Calu3 (cell line): ENCODE measurements at places on chromosomes 7 and 10.

DNA sequence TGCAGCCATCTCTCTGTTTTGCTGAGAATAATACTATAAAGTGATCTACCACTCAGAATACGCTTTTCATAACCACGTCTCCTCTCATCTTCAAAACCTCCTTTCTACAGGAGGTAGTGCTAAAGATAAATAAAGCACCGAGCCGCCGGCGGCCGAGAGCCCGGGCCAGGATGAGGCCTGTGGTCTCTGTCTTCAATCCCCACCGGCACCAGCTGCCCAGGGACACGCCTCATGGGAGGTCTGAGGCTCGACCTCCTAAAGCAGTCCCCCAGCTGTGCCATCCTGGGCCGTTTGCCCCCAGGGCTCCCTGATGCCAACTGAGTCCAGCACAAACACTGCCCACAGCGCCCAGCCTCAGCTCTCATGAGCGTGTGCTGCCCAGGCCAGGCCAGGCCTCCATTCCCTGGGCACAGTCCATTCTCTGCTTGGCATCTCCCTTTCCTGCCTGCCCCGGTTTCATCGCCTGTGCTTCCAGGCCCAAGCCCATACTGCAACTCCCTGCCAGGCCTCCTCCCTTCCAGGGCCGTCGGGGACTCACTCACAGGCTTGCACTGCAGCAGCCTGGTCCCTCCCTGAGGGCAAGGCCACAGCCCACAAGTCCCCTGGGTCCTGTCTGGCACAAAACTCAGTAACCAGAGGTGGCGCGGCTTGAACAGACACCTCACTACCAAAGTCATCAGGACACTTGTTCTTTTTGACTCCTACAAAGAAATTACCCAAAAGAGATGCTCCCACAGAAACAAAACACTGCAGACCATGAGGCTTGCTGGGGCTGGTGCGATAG lies 2.5 kb downstream of the INTS1 start:
- DNase-seq: no peak

GRCh38 chr7:12930534-12930933 lies 243.1 kb downstream of the ARL4A start:
- no peak for DNase-seq

GRCh38 chr10:124301736-124302135 lies 117.0 kb downstream of the OAT start:
- DNase-seq: no peak

DNA sequence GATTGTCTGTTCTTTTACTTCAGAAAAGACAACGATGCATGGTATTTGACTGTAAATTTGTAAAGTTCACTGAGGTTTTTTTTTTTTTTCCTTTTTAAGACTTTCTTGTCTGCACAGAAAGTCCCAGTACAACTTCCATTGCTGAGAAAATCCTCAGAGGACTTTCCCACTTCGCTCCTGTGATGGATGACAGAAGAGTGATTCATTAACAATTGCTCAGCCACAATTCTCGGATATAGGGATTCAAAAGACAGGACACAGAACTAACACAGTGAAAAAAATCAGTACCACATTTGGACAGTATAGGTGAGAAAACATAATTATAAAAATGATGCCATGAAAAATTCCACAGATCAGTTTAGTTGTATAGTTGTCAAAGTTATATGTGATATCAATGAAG lies 48.0 kb downstream of the SEC23IP start:
- DNase-seq: no peak

GRCh38 chr10:63738410-63738809 lies 217.2 kb downstream of the REEP3 start:
- peak; percentile 24 for DNase-seq

DNA sequence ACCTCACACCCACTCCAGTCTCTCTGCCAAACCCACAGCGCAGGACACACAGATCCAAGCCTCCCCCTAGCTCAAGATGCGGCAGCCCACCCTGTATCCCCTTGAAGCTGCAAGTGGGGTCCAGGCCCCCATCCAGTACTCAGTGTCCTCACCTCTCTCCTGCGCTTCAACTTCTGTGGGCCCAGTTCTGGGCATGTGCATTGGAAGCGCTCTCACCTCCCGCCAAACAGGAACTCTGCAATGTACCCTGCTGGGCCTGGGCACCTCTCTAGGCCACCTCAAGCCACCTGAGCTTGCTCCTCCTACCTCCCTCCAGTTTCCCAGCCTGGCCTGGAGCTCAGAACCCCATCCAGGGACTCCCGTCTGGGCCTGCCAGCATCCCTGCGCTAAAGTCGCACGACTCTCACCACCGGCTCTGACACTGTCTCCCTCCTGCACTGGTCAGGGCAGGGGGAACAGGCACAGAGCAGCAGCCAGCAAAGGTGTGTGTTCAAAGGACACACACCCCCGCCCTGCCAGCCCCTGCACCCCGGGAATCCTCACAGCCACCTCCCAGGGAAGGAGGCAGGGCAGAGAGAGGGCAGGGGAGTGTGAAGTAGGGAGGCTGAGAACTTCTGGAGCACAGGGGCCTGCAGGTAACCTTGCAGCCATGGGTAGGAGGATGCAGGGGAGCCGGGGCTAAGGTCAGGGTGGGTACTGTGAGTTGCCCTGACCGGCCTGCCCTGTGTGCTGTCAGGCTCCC lies 51.7 kb upstream of the MSMB start:
- no peak for DNase-seq

DNA sequence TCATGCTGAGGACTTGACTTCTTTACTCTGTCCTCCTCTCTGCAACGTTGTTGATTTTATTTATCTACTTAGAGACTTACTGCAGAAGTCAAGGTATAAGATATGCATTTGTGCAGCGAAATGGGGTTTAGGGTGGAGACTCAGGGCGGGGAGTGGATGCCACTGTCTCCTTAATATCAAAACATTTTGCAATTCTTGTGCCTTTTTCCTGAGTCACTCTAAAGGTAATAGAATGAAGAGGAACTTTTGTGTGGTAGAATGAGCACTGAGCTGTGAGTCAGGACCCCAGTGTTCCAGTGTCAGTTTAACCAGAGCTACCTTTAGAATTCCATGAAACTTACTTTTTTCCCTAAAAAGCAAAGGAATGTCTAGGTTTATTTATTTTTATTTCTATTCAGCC lies 78.2 kb downstream of the VTI1A start:
- DNase-seq: no peak

- DNase-seq: no peak
These were observed 820.0 kb downstream of the XPNPEP1 start for GRCh38 chr10:109103278-109103677.

GRCh38 chr7:44131173-44132029 lies 8.1 kb upstream of the POLD2 start:
- DNase-seq: no peak

DNA sequence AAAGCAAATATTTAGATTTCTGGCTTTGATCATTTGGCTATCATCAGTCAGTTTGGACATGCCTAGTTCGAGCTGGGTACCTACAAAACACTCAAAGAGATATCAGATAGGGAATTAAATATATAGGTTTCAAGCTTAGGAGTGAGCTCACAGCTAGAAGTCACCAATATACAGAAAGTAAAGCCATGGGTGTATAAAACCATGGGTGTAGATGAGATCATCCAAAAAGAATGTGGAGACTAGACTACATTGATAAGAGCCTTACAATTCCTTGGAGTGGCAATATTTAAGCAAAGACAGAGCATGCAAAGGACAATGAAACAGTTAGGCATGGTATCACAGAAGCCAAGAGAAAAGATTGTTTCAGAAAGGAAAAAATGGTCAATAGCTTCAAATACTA lies 7.2 kb upstream of the RALA start:
- DNase-seq: no peak

DNA sequence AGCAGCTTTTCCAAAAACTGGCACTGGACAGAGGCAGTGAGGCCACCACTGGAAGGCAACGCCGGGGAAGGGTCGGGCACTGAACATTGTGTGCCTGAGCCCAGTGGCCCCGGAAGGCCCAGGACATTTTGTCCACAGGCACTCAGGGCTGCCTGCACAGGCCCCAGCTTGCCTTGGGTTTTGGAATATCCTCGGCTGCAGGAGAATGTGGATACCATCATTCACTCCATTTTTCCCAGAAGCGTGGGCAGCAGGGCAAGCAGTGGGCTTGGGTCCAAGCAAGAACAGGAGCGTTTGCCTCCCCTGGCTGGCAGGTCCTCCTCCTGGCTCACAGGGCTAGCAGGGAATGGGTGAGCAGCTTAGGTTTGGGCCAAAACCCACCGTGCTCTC lies 147.4 kb downstream of the EBF3 start:
- DNase-seq: no peak

DNA sequence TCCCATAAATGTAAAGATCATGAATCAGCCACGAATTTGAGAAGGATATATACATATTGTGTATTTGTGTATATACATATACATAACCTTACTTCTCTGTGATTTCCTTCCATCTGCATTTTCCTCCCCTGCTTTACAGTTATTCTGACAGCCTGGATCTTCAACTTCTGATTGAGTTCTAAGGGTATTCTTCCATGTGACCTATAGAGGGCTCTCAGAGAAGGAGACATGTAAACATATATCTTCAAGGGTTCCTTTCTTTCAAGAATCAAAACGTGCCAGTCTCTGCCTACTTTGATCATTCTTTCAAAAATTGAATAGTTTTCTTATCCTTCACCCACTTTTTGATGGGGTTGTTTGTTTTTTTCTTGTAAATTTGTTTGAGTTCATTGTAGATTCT lies 453.7 kb upstream of the POT1 start:
- no peak for DNase-seq

DNA sequence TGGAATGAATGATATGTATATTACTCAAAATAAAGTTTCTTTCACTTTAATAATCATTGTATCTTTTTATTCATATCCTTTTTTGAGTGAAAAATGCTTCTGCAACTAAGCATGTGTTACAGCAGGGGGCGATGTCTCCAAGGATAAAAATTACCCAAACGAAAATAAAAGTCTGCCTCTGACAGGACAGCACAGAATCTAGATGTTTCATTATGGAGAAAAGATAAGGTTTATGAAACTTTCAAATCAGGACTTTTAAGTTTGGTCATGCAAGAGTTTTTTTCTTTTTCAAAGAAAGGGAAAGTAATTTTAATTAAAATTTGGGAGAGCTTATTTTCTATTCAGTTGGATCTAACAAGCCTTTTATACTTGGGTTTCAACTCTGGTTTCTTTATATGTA lies 48.4 kb downstream of the TES start:
- peak; percentile 54 for DNase-seq

DNA sequence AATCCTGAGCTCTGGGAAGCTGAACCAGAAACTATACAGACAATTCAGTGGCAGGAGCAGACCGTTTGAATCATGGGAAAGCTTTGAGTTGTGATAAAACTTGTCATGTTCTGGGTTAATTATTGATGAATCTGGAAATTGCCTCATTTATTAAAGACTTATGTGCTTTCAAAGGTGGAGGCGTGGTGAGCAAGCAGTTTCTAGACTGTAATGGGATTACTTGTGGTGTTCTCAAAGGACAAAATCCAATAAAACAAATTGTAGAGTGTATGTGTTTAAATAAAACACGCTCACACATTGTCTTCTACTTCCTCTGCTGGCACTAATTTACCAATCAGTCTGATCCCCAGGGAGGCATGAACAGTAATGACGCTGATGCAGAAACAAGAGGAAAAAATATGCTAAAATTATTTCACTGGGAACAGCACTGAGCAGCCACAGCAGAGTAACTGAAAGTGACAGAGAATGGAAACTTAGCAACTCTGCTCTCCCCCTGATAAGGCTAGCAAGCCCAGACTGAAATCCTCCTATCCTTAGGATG lies 25.1 kb downstream of the PARD3 start:
- DNase-seq: peak; percentile 44

DNA sequence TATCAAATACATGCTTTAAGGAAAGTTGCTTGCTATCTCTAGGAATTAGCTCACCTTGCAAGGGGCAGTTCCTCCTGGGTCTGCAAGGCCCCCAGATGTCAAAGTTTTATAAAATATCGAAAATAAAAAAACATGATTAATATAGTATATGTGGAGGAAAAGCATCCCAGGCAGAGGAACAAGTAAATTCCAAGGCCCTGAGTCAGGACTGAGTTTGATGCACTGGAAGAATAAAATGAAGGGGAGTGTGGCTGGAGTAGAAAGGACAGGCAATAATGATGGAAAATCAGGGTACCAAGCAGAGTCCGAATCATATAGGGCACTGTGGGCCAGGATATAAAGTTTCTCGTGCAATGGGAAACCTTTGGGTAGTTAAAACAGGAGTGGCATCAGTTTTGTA lies 112.4 kb upstream of the EEPD1 start:
- DNase-seq: no peak

- no peak for DNase-seq
These were observed 95.8 kb upstream of the COL1A2 start for GRCh38 chr7:94298943-94299342.

GRCh38 chr7:126529254-126529653 lies 723.5 kb downstream of the GRM8 start:
- DNase-seq: no peak

DNA sequence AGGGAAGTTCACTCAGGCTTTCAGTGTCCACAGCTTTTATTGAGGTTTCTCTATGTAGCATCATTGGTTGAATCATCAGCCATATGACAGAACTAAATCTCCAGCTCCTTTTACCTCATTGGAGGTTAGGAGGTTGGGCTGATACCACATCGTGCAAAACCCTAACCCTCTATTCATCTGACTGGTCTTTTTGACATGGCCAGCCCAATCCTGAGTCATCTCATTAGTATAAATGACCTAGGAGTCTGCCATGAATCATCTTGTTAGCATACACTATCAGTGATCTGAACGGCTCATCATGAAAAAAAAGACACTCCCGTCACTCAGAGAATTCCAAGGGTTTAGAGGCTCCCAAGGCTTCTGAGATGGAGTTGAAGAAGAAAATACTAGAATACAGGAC lies 669.8 kb upstream of the POT1 start:
- DNase-seq: no peak

DNA sequence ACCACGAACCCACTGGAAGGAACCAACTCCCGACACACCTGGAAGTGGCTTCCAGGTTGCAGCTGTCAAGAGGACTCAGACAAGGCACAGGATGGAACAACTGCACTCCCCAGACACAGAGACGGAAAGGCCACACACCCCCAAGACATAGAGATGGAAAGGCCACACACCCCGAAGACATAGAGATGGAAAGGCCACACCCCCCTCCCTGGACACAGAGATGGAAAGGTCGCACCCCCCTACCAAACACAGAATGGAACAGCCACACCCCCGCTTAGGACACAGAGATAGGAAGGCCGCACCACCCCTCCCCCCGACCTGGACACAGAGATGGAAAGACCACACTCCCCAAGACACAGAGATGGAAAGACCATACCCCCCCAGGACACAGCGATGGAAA lies 7.6 kb downstream of the ZNF511 start:
- no peak for DNase-seq

- DNase-seq: no peak
These were observed 489.8 kb upstream of the GHITM start for GRCh38 chr10:83649471-83649870.

DNA sequence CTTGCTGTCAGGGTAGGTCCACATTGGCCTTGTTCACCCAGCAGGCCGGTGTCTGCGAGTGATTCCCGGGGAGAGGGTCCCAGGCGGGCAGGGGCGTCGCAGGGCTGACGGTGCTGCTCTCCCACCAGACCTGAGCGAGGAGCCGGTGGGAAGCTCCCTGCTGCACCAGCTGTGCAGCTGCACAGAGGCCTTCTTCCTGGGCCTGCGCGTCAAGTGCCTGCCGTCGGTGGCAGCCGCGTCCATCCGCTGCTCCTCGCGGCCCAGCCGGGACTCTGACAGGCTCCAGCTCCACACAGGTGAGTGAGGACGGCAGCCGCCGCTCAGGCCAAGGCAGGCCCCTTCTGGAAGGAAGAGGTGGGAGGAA lies 14.6 kb downstream of the AMZ1 start:
- no peak for DNase-seq

GRCh38 chr7:135828604-135829003 lies 80.0 kb upstream of the FAM180A start:
- DNase-seq: no peak
